ENCODE measurements at places on chromosomes 6 and 20.
A peak's percentile ranks its signal among the peaks of the same experiment; 100 is the strongest.

- DNase-seq, result no peak
Measured at GRCh38 chr6:3849681-3850450, 693 bp downstream of the FAM50B start.

DNA sequence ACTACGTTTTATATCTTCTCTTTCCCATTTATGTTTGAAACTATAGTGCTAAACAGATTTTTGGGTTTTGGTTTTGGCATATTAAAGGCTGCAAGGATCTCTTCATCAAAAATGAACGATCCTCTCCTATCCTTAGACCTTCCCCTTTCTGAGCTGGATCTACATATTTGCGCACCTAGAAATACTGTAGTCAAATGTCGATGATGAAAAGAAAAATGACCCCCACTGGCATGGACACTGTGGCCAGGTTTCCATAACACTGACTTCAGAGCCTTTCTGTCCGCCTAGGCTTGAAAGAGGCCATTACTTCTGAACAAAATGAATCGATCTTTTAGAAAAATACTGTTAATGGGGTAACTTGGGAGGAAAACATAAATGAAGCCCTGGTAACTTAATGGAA is 5.8 kb downstream of the FLRT3 start:
- no peak for DNase-seq

- no peak for DNase-seq
Measured at GRCh38 chr6:55694148-55694547, 115.2 kb upstream of the HMGCLL1 start.

DNA sequence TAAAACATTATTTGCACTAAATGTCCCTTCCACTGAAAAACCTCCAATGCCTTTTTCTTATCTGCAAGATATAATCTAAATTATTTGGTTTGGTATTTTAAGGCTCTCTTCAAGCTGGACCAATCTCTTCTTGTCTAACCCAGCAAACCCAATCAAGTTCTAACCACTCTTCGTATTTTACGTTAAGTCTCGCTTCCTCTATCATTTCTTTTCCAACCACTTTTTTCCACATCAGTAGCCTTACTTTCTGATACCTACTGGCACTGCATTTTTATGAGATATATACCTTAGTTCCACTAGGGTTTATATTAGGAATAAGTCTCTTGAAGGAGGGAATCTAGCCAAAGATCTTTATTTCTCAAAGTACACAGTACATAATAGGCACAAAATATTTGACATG is 19.1 kb downstream of the FBXL4 start:
- DNase-seq, result no peak

- DNase-seq, result no peak
Measured at GRCh38 chr20:35718972-35719635, 19.9 kb downstream of the ROMO1 start.

DNA sequence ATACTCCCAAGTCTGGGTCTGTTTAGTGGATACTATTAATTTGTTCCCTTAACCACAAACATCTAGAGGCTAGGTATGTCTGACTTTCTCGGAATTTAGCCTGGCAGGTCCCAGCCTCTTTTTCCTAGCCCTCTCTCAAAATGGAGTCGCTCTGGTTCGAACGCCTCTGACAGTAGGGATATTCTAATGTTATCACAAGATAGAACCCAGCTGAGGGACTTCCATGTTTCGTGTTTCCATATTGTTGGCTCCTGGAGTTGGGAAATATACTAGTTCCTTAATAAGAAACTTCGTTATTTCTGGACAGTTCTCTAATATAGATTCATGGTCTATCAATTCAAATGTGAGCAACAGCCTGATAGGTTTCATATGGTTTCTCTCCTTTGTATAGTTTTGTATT is 16.4 kb downstream of the CYB5R4 start:
- no peak for DNase-seq

- no peak for DNase-seq
Measured at GRCh38 chr6:122604676-122605075, 5.5 kb upstream of the PKIB start.

GRCh38 chr6:45074439-45074838 is 253.7 kb upstream of the RUNX2 start:
- DNase-seq, result no peak

DNA sequence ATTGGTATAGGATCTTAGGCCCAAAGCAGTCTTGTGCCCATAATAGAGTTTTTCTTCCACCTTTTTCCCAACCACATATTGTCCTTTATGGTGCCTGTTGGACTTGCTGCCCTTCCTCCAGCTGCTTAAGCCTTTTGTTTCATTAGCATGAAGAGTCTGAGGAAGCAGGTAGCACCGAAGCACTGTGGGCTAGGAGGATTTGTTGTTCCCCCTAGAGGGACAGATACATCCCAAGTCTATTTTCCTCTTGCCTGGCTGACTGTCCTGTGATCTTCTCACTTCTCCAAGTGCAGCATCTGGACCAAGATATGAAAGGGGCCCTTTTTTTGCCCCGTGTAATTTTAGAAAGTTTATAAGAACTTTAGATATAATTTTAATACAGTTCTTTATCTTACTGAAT is 50.7 kb upstream of the COL10A1 start:
- no peak for DNase-seq

DNA sequence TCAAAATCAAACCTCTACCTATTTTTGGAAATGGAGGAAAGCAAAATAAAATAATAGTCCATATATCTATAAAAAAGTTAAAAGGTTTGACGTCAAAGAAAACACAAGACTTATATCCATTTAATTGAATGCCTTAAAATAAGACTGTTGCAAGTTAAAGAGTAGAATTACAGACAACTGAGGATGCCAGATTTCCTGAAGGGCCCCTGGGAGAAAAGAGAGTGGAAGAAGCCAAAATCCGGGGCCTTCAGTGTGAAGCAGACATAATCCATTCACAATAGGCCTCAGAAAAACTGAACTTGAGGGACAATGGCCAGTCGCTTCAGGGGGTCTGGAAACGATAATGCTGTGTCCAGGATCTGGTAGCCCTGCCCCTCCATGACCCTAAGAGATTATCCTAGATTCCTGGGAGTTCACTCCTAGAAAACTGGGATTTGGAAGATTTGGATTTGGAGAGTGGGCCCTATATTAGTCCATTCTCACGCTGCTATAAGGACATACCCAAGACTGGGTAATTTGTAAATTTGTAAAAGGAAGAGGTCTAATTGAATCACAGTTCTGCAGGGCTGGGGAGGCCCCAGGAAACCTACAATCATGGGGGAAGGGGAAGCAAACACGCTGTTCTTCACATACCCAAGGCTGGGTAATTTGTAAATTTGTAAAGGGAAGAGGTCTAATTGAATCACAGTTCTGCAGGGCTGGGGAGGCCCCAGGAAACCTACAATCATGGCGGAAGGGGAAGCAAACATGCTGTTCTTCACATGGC is 94.0 kb upstream of the SLC2A12 start:
- no peak for DNase-seq

DNA sequence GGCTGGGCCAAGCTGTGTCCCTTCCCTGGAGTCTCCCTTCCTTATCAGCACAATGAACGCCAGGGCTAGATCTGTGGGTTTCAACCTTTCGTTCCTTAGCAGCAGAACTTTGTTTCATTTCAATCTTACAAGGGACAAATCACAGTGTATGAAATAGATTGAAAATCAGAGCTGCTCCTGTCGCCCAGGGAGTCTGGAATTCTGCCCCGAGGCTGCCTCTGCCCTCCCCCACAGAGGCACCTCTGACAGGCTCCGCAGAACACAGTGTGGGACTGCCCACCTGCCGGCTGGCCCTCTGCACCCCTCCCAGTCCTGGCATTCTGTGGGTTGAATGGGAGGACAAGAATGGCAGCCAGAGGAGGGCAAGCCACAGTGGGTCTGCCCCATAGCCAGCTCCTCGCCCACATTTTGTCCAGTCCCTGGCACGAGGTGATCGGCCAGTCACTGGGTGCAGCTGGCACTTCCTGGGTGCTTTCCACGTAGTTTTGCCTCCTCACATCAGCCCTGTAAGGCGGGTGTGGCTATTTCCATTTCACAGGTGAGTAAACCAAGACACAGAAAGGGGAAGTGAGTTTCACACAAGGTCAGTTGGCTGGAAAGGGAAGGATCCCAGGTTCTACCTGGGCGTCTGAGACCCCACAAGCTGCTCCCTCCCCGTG is 26.1 kb downstream of the MANBAL start:
- DNase-seq, result no peak

GRCh38 chr6:29827579-29828470 is at the start of gene HLA-G:
HLA-G (plus strand) TSS chr6:29827825; CDS start chr6:29827845, 20 bp downstream.
- no peak for DNase-seq

DNA sequence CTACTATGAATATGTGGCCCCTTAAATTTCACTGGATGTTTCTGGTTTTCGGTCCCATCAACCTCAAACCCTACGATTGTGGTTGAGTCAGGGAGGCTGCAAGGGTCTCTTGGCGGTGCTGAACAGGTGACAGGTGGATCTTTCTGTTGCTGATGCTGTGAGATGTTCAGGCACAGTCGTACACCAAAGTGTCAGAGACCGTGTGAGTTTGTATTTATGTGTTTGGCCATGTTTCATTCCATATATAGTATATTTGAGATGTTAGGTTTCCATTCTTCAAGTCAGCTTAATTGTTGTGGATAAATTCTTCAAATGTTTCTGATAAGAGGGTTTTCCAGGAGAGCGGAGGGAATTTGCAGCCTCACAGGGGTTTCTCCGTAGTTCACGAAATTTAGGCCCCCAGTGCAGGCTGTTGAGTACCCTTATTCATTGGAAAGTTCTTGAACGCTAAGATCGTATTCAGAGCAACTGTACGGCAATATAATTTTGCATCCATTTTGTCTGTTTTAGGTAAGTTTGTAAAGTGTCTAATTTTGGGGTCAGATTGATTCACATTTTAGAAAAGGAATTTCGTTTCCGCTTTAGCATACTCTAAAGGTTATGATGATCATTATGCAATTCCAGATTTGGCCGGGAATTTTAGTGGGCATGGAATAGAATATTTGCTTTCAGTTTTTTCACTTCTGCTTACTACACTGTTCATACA is 1.2 kb downstream of the TAB2 start:
- no peak for DNase-seq

GRCh38 chr20:31712564-31713311 is 9.9 kb downstream of the BCL2L1 start:
- DNase-seq, result peak; percentile 71

GRCh38 chr6:40755046-40755681 is 168.0 kb upstream of the LRFN2 start:
- no peak for DNase-seq

DNA sequence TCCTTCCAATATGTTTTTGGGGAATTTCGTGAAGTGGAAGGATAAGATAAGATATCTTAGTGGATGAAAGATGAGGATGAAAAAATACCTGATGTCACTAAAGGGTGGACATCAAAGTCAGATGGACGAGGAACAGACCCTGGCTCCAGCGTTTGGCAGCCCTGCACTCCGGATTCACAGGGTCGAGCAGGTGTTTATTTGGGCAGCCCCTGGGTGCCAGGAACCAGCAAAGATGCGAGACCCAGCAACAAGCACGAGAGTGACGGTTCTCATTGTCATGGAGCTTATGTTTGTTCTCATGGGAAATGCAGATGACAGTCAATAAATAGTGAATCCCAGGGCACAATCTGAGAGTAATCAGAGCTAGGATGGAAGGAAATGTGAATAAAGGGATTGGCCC is 131.1 kb downstream of the PHACTR3 start:
- no peak for DNase-seq

- no peak for DNase-seq
Measured at GRCh38 chr6:149820506-149820905, 43.7 kb downstream of the LRP11 start.

DNA sequence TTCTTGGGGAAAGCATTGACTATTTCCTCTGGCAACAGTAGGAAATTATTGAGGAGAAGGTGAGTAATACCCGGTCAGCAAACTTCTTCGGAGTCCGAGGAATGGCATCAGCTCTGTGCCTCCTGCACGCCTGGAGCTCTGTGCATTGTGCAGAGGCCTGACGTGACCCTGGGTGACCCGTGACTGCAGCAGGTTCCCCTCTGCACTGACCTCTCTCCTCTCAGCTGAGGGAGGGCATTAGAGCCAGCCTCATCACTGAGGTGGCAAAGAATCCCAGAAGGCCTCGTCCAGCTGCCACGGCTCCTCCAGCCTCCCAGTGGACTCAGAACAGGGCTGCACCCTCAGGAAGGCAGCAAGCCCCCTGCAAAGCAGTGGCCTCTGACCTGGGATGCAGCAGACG is 502.9 kb downstream of the CD83 start:
- no peak for DNase-seq

DNA sequence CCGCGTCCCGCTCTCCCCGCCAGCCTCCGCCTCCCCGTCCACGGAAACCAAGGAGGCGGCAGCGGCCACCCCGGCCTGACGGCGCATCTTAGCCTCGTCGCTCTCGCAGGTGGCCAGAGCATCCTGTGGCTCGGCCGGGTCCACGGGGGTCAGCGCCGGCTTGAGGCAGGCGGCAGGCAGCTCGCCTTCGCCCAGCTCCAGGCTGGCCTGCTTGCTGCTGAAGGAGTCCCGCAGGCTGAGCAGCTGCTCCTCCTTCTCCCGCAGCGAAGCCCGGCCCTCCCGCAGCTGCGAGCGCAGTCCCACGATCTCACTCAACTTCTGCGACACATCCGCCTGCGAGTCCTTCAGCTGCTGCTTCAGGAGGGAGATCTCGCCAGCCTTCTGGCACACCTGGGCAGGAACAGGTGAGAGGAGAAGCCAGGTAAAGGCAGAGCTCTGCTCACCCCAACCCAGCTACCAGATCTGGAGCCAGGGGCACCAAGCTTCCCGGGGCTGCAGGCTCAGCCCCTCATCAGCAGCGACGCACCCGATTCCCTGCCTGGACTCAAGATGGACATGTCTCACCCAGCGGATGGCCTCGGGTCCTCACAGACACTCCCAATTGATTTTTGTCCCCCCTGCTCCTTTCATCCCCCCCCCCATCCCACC is 5.2 kb upstream of the FASTKD5 start:
- no peak for DNase-seq

GRCh38 chr6:48486876-48487275 is 375.9 kb upstream of the PTCHD4 start:
- DNase-seq, result no peak

DNA sequence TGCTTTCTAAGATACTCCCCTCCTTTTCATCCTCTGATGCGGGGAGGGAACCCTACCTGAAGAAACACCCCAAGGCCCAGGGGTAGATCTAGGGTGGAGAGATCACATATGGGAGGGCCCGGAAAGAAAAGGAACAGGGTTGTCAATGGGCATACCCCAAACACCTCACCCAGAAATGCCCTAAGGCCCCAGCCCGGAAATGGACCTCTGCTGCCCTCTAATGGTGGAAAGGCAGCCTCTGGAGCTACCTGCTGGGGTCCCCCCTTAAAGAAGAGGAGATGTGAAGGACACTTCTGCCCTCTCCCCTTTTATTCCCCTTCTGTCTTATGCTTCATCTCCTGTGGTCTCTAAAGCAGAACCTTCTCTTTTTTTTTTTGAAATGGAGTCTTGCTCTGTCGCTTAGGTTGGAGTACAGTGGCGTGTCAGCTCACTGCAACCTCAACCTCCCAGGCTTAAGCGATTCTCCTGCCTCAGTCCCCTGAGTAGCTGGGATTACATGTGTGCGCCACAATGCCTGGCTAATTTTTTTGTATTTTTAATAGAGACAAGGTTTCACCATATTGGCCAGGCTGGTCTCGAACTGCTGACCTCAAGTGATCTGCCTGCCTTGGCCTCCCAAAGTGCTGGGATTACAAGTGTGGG is 458 bp upstream of the ARMC12 start:
- DNase-seq, result peak; percentile 3

GRCh38 chr6:25423358-25423757 is 144.2 kb downstream of the CARMIL1 start:
- DNase-seq, result no peak

- no peak for DNase-seq
Measured at GRCh38 chr6:77461796-77462195, 1.5 kb downstream of the HTR1B start.

- DNase-seq, result peak; percentile 41
Measured at GRCh38 chr6:45959534-45960145, 56.0 kb downstream of the CLIC5 start.
